GM23338 (cell line): ENCODE measurements at places on chromosomes 4 and X.

GRCh38 chr4:143616771-143617170, 83.7 kb downstream of the FREM3 start:
- DNase-seq, result no peak

- DNase-seq, result no peak
These were observed 173.1 kb upstream of the PITX2 start for GRCh38 chr4:110795971-110796370.

- peak; percentile 86 for DNase-seq
These were observed 3.9 kb downstream of the MAML3 start for GRCh38 chr4:140149846-140150635.

- DNase-seq, result peak; percentile 64
These were observed 20.9 kb upstream of the MTM1 start for GRCh38 chrX:150547375-150548115.

DNA sequence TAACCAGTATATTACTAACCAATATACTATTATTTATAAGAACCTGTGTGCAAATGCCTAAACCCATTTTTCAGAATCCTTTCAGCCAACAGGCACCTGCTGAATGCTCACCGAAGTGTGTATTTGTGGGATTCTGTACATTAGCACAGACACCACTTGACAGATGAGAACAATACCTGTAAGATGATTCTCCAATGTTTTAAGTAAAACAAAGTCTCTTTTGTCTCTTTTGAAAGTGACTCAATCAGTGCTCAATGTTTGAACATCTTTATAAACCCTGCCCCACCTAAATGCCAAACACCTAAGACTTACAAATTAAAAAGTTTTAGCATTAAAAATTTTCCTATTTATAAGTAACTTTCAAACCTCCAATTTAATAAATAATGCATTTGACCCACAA, 763 bp downstream of the ASB9 start:
- no peak for DNase-seq

GRCh38 chr4:100287534-100287933, 97.3 kb upstream of the DDIT4L start:
- DNase-seq, result no peak

DNA sequence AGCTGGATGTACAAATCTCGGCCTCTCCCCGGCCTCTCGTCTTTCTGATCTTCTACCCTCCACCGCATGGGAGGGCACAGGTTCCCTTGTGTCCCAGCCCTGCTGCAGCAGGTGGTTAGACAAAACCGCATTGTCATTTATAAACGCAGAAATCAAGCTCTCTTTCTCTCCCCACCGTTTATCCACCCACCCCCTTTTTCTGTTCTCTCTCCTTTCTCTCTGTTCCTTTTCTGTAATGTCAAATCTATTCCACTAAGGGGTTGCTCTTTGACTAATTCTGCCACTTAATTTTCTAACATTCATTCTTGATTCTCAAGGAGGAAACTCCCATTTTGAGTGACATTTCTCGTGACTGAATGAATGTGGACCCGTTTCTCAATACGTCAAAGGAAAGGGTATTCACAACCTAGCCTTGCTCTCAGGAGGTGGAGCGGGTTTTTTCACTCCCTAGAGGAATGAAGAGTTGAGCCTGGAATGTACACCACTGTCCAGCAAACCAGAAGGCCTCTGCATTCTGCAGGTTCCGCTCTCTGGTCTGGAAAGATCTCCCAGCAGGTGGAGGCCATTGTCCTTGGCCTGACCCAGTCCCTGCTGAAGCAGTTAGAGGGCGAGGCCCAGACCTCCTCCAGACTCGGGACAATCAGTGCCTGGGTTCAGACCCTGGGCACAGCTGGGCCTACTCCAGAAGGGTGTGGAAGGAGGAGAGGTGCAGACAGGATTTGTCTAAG, 70.9 kb upstream of the ENPP6 start:
- no peak for DNase-seq

DNA sequence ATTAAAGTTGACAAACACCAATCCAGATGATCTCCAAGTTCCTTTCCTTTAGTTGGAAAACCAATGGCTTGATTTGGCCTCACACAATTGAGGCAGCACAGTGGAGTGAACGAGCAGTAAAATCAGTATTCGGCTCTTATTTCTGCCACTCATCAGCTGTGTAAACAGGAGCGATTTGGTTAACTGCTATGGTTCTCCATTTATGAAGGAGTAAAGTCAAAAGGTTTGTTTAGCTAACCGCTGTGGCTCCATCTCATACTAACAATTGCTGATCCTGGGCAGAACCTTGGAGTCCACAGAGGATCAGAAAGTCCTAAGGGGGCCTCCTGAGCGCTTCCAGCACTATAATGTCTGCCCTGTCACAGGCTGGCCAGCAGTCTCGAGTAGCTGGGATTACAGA, 54.5 kb upstream of the EXOC1L start:
- DNase-seq, result no peak

DNA sequence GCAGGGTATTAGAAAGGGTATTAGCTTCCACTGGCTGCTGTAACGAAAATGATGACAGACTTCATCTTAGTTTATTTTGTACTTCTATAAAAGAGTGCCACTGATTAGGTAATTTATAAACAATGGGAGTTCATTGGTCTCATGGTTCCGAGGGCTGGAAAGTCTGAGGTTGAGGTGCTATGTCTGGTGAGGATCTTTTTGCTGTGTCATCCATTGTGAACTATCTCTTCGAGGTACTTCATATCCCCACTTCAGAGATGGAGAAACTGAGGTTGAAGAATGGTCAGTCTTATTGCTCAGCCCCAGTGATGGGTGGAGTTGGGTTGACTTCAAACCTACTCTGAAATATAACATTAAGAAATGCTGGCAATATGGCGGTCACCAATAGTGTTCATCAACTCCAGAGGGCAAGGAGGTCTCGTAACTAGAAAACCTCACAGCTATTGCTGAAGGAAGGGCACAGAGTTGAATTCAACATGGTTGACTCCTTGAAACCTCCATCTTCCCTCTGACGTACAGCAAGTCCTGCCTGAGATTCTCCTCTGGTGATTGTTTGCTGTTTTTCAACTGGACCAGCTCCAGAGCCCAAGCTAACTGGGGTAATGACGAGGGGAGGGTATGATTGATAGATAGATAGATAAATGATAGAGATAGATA, 53.6 kb upstream of the SHOX start:
- DNase-seq, result no peak

DNA sequence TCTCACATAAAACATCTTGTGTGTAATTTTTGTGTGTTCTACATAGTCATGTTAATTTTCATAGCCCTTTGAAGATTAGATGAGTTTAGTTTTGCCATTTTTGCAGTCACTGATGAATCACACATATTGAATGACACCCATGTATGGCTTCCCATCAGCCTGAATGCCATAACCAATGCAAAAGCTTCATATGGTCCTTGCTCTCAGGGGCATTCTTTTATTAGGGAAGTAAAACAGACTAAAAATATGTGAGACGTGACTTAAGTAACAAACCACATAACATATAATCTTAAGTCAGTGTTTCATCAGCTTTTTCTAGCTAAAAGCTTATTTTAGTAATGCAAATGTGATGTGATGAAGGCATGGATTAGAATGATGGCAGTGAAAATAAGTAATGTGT, 8.2 kb downstream of the SLC25A4 start:
- DNase-seq, result no peak

- no peak for DNase-seq
These were observed 21.2 kb downstream of the LRP2BP start for GRCh38 chr4:185374573-185374972.

- DNase-seq, result peak; percentile 59
These were observed 781 bp upstream of the SPON2 start for GRCh38 chr4:1172971-1173757.

GRCh38 chrX:110259117-110259516, 58.8 kb downstream of the AMMECR1 start:
- no peak for DNase-seq

DNA sequence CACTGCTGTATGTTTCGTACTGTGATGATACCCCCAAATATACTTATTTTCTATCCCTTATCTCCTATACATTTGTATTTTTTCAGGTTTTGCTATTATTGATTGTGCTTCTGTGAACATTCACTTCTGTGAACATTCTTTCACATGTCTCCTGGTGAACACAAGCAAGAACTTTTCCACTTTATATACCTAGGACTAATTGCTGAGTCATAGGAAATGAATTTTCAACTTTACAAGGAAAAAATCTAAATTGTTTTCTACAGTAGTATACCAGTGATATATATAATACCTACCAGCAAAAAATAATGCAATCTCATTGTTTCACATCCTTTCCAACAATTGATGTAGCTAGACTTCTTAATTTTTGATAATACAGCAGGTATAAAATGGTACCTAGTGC, 139.5 kb upstream of the MAGEB18 start:
- no peak for DNase-seq

GRCh38 chr4:120829113-120829831, 93.3 kb downstream of the PRDM5 start:
- no peak for DNase-seq

- DNase-seq, result no peak
These were observed 7.8 kb upstream of the XK start for GRCh38 chrX:37677765-37678164.

GRCh38 chrX:110146521-110146920, 143.6 kb downstream of the TMEM164 start:
- peak; percentile 65 for DNase-seq

DNA sequence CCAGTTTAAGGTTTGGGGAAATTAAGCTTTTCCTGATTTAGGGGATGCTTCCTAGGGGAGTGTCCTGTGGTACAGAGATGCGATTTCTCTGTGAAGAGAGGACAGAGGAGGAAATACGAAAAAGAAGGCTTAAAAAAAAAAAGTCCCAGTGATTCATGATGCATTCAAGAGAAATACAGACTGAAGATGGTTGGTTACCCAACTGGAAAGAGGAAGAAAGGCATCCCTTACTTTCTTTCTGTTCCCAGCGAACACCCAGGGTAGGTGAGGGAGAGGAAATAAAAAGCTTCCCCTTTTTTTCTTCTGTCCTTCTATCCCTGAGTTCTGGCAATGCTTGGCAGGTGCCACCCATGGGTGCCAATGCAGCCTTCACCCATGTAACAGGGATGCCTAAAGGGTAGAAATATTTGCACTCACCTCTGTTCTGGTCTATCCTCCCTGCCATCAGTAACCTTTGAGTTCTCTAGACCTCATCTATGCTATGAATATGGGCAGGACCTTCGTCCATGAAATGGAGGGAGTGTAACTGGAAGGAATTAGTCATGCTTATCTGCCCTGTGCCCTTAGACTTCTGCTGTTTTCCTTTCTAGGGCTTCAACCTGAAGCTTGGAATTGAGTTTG, 230.1 kb upstream of the GALNTL6 start:
- no peak for DNase-seq

DNA sequence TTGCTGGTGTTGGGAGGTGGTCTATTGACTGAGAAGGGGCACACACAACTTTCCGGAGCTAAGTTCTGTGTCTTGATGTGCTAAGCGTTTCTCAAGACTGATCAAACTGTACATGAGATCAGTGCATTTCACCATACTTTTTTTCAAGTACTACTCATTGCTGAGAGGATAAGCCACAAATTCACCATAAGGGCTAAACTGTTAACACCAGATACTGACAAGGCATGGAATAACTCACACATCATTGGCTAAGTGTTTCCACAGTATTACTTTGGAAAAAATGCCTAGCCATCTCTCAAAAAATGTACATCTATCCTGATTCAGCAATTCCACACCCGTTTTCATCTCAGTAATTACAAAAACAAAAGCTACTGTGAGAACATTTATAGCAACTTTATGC, 13.0 kb downstream of the RBMX start:
- no peak for DNase-seq

- DNase-seq, result no peak
These were observed 692.5 kb downstream of the C4orf33 start for GRCh38 chr4:129788486-129788885.

DNA sequence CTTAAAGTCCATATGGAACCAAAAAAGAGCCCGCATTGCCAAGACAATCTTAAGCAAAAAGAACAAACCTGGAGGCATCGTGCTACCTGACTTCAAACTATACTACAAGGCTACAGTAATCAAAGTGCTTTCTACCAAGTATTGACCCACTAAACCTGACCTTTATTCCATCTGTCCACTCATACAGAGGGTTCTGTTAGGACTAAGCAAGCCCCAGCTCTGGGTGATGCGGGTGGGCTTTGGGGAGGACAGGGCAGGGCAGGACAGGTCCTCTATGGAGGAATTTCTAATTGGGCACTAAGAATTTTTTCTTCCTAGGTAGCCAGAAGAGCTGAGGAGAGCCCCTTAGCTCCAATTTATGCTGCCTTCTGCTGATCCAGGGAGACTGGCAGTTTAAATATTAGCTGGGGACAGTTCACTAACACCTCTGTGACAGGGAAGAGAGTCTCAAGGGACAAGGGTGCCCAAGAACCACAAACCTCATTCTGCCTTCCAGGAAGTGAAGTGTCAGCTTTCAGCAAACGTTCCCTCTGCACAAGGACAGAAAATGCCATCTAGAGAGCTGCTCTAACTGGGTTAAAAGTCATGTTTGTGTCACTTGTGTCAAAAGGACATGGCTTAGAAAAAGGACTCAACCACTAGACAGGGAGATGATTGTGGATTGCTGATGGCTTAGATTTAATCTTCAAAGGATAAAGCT, 143.2 kb downstream of the KIT start:
- no peak for DNase-seq

DNA sequence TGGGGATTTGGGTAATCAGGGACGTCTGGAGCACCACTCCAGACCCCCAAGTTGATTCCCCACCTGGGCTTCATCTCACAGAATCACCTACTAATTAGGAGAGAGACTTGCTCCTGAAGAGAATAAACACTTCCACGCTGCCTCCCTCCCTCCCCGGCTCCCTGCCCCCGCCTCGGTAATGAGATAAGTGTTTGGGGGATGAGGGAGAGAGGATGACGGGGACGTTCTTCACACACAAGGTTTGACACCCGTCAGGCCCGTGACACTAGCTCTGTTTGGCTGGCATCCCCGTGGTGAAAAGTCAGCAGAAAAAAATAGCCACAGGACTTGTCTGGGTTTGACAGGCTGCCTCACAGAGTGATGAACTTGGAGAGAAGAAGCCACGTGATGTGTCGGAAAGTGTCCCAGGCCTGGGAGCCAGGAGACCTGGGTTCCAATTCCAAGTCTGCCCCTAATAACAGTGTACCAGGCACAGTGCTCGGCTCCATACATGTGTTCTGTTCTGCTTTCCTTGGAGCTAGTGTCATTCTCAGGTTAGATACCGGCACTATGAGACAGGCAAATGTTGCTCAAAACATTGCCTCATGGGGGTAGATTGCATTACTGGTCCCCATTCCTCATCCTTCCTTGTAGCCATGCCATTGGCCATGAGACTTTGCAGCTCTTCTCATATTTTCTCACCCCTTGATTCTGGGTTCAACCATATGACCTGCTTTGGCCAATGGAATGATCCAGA, 578.0 kb downstream of the BCOR start:
- DNase-seq, result no peak
